ENCODE measurements at places on chromosomes 6 and 20.

DNA sequence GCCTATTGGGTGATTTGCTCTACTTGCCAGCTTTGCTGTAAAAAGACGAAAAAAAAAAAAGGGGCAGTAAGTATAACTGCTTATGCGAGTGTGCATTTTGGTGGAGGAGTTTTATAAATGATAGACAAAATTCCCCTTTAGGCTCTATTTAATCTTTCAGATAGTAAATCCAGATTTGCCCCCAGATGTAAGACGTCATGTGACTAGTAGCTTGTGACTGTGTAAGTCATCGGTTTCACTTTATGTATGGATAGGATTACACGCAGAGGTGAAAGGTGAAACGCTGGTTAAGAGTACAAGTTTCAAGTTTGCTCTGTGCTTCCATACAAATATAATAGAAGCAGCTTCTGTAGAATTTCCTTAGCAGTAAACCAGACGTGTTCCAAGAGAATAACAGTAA lies 7.9 kb downstream of the RAB32 start:
- DNase-seq, result no peak

DNA sequence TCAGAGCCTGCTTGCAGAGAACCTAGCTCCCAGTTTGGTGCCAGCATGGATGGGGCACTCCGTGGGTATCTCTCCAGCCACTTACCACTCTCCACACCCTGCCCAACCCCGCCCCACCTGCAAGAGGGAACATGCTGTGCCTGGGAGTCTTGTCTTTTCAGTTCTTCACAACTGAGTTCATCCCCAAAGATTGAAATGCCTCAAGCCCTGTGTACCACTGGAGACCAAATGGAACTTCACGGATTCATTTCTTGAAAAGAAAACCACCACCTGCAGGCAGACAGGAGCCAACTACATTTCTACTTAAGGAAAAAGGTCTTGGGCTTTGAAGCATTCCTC lies 50.1 kb downstream of the TRERF1 start:
- DNase-seq, result no peak

DNA sequence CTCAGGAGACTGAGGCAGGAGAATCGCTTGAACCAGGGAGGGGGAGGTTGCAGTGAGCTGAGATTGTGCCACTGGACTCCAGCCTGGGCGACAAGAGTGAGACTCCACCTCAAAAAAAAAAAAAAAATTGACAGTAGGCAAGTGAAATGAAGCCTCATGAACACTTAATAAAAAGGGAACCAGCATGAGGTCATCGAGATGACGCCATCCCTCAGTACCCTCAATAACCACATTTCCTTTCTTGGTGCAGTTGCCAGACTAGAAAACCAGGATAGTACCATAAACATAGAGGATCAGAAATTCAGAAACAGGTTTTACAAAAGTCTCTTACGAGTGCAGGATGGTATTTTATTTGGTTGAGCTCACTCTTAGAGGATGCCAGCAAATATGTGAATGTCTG lies 584.1 kb downstream of the MAFB start:
- DNase-seq, result no peak

DNA sequence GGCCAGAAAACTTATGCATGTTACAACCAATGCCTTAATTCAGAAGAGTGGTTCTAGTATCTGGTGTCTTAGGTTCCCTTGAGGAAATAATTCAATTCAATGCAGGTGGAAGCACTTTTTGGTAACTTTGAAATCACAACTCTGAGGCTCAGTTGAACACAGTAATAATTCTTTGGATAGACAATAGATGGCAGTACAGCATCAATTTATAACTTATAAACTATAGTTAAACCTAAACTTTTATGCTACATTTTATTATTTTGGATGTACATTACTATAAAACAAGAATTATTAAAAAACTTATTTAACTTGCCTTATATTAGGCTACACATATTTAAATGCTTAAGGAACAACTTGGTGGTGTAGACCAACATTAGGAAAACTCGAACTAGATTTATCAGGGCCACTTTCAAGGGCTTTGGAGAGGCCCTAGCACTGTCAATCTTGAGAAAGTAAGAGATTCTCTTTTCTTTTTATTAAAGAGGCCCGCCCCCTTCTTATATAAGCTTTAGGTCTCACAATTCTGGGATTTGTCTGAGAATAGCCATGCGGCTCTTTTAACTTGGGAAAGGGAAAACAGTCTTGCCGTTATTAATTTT lies 85.9 kb downstream of the CRYBG1 start:
- no peak for DNase-seq

DNA sequence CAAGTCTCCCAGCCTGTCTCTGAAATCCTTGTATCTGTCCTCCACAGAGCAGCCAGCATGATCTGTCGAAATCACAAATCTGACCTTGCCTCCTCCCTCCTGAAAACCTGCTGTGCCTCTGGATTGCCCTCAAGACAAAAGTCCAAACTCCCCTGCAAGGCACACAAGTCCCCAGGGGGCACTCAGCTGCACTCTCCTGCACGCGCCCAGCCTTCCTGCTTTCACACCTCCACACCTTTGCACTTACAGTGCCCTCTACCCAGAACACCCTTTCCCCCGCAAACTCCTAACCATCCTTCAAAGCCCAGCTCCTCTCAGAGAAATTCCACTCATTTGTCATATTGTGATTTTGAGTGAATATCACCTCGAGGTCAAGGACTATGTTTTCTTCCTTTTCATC lies 83.4 kb upstream of the TOP1 start:
- DNase-seq, result no peak

GRCh38 chr20:11231742-11232648 lies 558.2 kb upstream of the JAG1 start:
- DNase-seq, result no peak

DNA sequence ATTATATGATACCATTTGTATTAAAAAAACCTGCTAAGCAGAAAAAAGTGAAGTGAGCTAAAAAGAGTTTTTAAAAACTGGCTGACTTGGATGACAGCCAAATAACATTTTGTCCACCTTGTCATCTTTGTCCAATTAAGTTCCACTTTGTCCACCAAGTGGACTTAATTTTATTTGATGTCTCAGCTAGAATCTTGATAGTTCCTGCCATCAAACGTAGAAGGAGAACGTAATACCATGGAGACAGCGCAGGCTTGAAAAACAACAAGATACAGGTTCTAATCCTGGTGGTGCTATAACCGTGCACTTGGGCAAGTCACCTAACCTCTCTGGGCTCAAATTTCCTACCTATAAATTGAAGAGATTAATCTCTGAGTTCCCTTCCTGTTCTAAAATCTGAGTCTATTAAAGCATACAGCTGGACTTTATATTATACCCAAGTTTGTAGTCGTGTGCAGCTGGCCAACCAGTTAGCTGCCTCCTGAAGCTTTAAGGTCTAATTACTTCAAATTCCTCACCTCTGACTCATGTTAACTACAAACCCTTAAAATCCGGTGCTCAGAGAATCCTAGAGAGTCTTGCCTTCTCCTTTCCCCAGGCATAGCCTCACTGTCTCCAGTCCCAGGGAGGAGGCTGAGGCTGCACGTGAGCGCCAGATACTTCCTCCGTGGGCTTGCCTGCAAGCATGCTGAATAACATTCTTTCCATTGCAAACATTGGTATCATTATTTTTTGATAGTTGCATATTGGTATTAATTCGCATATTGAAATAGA lies 16.8 kb downstream of the TMEM244 start:
- peak; percentile 34 for DNase-seq

- DNase-seq, result no peak
Observed at GRCh38 chr6:166478782-166479592, 96.2 kb upstream of the MPC1 start.

DNA sequence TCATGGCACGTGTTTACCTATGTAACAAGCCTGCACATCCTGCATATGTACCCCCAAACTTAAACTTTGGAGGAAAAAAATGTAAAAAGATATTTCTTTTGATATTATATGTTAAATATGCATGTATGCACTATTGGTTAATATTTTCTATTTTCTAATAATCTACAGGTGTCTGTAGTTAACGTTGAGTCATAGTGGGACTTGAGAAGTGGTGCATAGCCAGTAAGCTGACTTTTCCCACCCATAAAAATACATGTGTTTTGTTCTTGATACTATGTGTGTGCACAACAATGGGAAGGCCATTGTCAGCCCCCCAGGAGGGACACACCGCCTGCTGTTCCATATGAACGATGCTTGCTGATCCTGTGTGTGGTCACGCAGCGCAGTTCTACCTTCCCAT lies 49.1 kb downstream of the FAM120B start:
- DNase-seq, result no peak

DNA sequence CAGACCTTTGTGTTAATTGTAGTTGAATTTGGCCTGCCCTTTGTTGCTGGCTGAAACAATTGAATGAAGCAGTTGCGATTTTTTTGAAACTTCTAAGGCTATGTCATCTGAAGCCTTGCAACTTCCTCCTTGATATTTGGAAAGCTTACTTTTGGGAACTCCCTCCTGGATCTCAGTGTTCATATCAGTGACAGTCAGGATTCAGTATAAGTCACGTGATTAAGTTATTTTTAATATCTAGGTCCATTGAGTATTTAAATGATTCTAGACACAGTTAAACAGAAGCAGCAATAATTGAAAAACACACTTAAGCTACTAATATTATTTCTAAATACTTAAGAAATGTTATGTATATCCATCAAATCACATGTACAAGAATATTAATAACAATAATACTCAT lies 951.3 kb downstream of the GRIK2 start:
- no peak for DNase-seq

GRCh38 chr6:82842721-82843120 lies 222.9 kb downstream of the UBE3D start:
- DNase-seq, result peak; percentile 40

GRCh38 chr20:62203378-62204030 lies 16.6 kb downstream of the HRH3 start:
- DNase-seq, result no peak

GRCh38 chr20:53448875-53449274 lies 144.8 kb downstream of the ZNF217 start:
- no peak for DNase-seq

DNA sequence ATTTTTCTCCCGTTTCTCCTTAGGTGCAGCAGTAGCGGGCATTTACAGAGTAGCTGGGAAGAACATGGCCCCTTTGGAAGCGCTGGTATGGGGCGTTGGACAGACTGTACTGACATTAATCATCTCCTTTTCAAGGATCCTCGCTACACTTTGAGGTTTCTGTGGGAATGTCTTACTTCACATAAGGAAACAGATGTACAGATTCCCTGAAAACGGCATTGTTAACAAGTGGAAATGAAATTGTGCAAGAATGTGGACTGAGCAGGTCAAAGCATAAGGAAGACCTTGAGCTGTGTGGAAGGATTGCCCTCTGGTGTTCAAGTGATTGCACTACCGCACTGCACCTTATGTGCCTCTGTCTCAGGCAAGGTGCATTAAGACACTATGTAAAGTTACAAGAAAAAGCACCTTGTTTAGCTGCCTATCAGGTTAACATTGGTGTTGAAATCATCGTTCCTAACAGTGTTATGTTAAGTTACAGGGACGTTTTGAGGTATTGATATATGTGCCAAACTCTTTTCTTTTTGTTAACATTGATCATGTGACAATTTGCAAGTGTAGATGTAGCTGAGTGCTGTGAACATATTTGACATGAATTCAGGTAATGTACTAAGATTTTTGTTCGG lies 38.0 kb downstream of the TMEM170B start:
- peak; percentile 70 for DNase-seq

Data from GM03348 (cell line).